ENCODE measurements at places on chromosomes 12 and 14. TPM values are rescaled to one million over a fixed set of nuclear protein-coding genes. Genes with fewer than 3 reads are reported as not detected.

DNA sequence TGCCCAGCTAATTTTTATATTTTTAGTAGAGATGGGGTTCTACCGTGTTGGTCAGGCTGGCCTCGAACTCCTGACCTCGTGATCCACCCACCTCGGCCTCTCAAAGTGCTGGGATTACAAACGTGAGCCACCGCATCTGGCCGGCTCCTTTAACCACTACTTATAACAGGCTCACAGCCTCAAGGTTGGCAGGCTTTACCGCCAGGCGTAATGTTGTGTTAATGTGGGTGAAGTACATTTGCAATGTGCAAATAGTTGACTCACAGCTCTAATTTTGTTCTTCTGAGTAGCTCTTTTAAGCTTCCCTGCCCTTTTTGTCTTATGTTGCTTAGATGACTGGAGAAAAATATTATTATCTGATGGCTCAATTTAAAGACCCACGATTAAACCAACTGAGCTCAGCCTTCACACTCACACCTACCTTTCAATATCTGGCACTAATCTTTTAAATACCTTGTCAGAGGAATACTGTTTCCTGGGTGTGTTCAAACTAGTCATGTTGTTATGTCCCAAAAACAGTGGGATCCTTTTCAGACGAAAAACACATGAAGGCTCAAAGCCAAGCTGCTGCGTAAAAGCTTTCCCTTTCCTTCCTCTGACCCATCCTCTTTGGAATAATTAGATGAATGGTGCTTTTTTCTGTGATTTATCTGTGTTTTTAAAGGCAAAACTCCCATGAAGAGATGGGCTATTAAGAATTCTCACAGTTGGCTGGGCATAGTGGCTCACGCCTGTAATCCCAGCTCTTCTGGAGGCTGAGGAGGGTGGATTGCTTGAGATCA, 57.2 kb upstream of the USP44 start:
- no peaks in the 10 kb centered on the region for H3K27me3 ChIP-seq
- no peaks in the 10 kb centered on the region for H3K36me3 ChIP-seq

DNA sequence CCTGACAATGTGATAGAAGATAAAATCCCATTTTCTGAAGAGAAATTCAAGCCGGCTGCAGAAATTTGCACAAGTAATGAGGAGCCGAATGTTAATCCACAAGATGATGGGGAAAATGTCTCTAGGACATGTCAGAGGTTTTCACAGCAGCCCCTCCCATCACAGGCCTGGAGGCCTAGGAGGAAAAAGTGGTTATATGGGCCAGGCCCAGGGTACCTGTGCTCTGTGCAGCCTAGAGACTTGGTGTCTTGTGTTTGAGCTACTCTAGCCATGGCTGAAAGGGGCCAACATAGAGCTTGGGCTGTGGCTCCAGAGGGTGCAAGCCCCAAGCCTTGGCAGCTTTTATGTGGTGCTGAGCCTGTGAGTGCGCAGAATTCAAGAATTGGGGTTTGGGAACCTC, 7.4 kb downstream of the LACRT start:
- no peak overlapping the region for H3K4me3 ChIP-seq
- H3K4me1 ChIP-seq, result no peaks in the 10 kb centered on the region
- DNase-seq, result no peak
- no peak overlapping the region for H3K27ac ChIP-seq

- no peaks in the 10 kb centered on the region for H3K27me3 ChIP-seq
- H3K27ac ChIP-seq, result no peak overlapping the region
- H3K4me3 ChIP-seq, result no peak overlapping the region
- no peaks in the 10 kb centered on the region for H3K36me3 ChIP-seq
Observed at GRCh38 chr14:35343702-35344101, 51.5 kb downstream of the PSMA6 start.

DNA sequence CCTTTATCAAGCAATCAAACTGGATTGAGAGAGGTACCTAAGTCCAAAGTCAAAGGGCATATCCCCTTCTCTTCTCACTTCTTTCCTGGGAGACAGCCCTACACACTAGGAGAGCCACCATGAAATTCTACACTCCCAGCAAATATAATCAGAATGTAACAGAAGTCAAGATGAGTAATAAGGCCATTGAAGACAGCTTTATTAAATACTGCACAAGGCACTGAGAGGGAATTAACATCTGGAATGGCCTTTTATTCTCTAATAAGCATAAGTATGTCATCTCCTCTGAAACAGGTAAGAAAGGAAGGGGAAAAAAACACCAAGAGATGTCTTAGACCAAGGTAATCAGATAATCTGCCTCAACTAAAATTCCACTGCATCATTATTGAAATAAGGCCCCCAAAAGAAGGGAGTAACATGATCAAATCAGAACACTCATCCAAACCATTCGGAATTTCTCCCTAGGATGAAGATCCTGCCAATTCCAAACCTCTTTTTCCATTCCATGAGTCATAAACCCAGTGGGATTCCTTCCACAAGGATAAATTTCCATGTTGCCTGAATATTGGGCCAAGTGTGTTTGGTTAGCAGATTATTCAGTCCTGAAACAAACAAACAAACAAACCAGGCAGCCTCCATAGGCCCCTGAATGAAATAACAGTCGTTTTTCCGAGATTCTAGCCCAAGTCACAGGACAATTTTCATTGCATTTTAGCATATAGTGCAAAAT, 19.9 kb downstream of the SLC35F4 start:
- DNase-seq, result no peak
- H3K4me3 ChIP-seq, result no peak overlapping the region
- H3K36me3 ChIP-seq, result no peaks in the 10 kb centered on the region
- H3K27ac ChIP-seq, result no peak overlapping the region
- no peaks in the 10 kb centered on the region for H3K4me1 ChIP-seq

DNA sequence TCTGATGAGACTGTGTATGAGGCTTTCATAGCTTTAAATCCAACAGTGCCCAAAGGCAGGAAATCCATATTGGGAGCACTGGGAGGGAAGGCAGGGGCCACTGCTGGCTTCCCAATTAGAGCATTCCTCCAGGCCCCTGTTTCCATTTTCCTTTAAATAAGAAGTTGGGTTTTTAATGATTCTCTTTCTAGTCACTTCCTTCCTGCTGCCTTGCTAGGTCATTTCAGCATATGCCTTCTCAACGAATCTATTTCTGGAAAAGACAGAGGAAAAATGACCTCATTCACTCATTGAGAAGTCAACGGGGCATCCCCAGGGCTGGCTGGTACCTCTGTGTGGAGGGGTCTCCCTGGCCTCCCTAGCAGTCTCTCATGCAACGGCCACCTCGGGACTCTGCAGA, 43.5 kb downstream of the IGF1 start:
- H3K4me1 ChIP-seq, result peaks cover 4% of the 10 kb centered on the region
- H3K27ac ChIP-seq, result no peak overlapping the region
- H3K4me3 ChIP-seq, result no peak overlapping the region
- H3K36me3 ChIP-seq, result no peaks in the 10 kb centered on the region

GRCh38 chr14:21066882-21067502, 3.1 kb upstream of the ARHGEF40 start:
- peaks cover 29% of the 10 kb centered on the region for H3K4me1 ChIP-seq
- no peak for DNase-seq
- no peaks in the 10 kb centered on the region for H3K36me3 ChIP-seq
- H3K27ac ChIP-seq, result no peak overlapping the region

LTB4R gene
- 11.6 TPM for total RNA-seq
